ENCODE measurements at places on chromosomes 16 and 17. TPM values are rescaled to one million over a fixed set of nuclear protein-coding genes. Genes with fewer than 3 reads are reported as not detected.

Gene RCVRN
- total RNA-seq, result not detected

Gene OTOP3
- not detected for total RNA-seq

Gene CDH5
- total RNA-seq, result not detected

Gene HYDIN
- 0.18 TPM for total RNA-seq

Gene ACSM2A
- not detected for total RNA-seq

Gene VMO1
- not detected for total RNA-seq

Gene BORCS6
- 3.1 TPM for total RNA-seq

Gene KRTAP4-12
- not detected for total RNA-seq

Gene VPS9D1
- total RNA-seq, result 1.8 TPM

Gene HBA2
- not detected for total RNA-seq

Gene PARD6A
- total RNA-seq, result 0.28 TPM

Gene MT3
- total RNA-seq, result not detected

Gene NSRP1
- 3.4 TPM for total RNA-seq

Gene TM4SF5
- not detected for total RNA-seq

DNA sequence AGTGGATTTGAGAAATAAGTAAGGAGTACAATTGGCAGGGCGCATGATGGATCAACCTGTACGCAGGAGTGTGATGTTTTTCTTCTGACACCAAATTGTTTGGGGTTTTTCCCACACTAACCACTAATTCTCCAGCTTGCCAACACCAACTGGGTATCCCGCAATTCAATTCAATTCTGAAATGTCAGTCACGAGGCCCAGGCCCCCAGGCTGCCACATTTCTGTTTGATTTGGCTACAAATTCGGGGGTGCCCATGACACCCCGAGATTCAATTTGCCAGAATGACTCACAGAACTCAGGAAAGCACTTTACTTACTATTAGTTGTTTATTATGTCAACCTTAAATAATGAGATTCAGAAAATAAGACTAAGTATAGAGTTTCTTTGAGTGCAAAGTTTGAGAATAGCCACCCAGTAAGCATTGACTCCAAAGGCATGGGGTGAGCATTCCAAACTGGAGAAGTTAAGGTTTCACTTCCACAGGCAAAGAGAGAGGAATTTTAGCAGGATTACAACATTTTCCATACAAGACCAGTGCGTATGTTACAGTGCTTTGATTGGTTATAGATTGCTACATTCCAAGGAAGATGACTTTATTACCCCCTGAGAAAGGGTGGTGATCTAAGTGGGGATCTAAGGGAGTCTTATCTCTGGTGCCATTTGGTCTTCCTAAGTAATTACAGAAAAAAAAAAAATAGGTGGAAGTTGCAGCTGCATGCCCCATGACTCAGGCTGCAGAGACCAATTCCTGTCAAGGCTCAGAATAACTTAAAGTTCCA lies 11.5 kb downstream of the SLC46A1 start:
- peak; percentile 64 for DNase-seq

DNA sequence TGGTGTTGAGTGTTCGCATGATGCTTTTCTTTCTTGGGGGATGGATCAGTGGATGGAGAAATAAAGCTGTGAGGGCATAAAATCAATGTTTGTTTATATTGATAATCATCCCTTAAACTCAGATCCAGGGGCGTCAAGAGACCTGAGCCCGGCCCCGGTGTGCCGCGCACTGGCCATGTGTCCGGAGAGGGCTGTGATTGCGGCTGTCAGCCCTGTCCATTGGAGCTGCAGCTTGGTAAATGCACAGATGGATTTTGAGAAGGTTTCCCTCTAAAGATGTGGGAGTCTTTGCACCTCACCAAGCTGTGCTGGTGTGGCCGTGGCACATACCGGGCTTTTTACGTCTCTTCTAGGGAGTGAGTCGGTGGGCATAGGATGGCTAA lies 21.6 kb upstream of the ZNF750 start:
- DNase-seq, result no peak

- DNase-seq, result peak; percentile 58
These were observed 13.7 kb downstream of the BRIP1 start for GRCh38 chr17:61849674-61850073.

GRCh38 chr17:17538417-17539391 lies 42.5 kb upstream of the RASD1 start:
- DNase-seq, result peak; percentile 6

GRCh38 chr16:1010251-1010650 lies 28.7 kb downstream of the SOX8 start:
- DNase-seq, result no peak

GRCh38 chr17:40019140-40019991 lies 4.1 kb downstream of the CSF3 start:
- DNase-seq, result peak; percentile 86

DNA sequence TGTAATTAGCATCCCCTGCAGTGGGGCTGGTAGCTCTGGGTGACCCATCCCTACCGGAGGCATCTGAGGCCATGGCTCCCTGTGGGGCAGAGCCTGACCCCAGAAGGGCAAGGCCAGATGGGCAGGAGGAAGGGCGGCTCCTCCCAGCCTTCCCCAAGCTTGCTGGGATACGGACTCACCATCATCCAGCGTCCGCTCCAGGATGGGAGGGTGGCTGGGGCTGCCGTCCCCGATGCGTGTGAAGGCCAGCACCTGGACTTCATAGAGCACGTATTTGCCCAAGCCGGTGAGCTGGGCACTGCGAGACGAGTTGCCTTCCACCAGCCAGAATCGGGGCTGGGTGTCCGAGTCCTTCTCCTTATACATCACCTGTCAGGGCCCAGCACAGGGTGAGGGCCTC lies 81.6 kb upstream of the CDC42EP4 start:
- DNase-seq, result no peak

GRCh38 chr16:30005341-30006094 lies 5.3 kb downstream of the DOC2A start:
- DNase-seq, result peak; percentile 31

- DNase-seq, result peak; percentile 46
These were observed 22.7 kb downstream of the ZNF469 start for GRCh38 chr16:88405216-88406060.

DNA sequence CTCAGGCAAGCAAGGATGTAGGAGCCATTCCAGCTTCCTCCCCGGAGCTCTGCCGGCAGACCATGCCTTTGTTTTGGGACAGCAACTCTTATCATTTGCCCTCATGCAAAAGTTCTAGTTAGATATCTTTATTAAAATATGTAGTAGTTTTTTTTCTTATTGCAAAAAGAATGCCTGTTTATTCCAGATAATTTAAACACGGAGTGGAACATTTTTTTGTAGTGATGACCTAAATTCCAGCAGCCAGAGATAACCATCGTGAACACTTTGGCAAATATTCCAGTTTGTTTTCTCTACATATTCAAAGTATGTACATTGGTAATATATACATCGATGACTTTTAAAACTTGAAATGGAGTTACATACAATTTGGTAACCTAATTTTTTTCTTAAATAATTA lies 54.8 kb downstream of the CRISPLD2 start:
- peak; percentile 53 for DNase-seq

- DNase-seq, result no peak
These were observed 26.5 kb downstream of the BCAS3 start for GRCh38 chr17:60704170-60704569.

- no peak for DNase-seq
These were observed 8.4 kb upstream of the TAT start for GRCh38 chr16:71585318-71585703.

- peak; percentile 11 for DNase-seq
These were observed 16.1 kb upstream of the C17orf78 start for GRCh38 chr17:37359682-37360188.

DNA sequence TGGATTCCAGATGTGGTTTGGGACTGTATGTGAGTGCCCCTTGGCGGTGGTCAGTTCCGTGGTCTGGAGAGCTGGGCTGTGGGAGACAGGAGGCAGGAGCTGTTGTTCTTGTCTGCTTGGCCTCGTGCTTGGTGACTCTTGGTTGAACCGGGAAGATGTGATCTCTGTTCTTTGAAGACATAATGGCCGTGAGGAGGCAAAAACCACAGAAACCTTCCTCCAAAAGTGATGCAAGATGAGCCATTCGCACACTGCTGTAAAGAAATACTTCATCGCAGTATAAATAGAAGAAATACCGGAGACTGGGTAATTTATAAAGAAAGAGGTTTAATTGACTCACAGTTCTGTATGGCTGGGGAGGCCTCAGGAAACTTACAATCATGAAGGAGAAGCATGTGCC lies 128.8 kb downstream of the RAP1GAP2 start:
- peak; percentile 17 for DNase-seq

- DNase-seq, result no peak
These were observed 11.4 kb downstream of the UNC13D start for GRCh38 chr17:75832652-75833400.

GRCh38 chr17:1947743-1948516 lies 77.2 kb downstream of the RTN4RL1 start:
- DNase-seq, result no peak

DNA sequence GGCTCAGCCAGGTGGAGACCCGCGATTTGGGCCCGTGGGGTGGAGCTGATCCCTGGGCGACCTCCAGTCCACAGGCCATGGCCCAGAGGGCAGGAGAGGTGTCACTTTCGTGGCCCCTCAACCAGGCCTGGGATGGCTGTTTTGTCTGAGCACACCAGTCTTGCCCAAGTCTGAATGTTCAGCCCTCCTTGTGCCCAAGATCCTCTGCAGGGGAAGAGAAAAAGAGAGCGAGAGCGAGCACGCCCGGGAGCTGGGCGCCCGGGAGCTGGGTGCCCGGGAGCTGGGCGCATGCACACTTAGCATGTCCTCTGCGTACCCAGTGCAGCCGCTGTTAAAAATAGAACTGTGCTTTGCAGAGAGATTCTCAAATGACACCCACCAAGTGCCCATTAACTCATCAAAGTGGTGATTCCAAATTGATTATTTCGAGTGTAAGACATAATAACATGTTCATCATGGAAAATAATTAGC lies 403.3 kb upstream of the TNRC6C start:
- DNase-seq, result no peak

GRCh38 chr16:14423344-14423743 lies 206.7 kb downstream of the PARN start:
- DNase-seq, result no peak

DNA sequence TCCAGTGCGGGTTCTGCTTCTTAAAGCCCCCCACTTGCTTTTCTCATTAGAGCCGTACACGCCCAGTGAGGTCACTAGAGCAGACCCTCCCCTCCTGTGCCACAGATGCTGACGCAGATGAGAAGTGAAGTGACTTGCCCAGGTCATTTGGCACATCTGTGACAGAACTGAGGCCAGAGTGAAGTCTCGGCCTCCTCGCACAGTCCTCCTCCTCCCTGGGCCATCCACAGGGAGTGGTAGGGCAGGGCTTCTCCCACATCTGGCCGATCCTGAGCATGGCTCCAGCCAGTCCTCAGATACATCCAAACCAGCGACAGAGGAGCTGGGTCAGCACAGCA lies 15.3 kb upstream of the TBX2 start:
- DNase-seq, result no peak

GRCh38 chr16:86597126-86597879 lies 19.0 kb downstream of the FOXL1 start:
- no peak for DNase-seq

DNA sequence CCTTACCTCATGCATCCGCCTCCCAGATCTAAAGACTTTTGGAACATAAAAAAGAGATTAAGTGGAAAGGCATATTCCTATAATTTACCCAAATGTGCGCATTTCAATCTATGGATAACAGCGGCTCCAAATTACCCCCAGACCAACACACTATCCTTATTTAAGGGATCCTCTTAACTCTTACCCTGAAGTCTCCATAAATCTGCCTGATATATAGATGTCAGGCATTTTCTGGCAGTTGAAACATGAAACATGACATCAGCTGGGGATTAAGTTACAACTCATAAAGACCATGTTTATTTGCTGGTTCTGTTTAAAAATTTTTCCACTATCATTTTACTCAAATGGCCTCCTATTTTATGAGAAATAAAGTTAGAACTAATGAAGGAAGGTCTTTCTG lies 478.5 kb upstream of the SALL1 start:
- DNase-seq, result no peak

GRCh38 chr17:46082257-46082656 lies 83.2 kb downstream of the STH start:
- no peak for DNase-seq

DNA sequence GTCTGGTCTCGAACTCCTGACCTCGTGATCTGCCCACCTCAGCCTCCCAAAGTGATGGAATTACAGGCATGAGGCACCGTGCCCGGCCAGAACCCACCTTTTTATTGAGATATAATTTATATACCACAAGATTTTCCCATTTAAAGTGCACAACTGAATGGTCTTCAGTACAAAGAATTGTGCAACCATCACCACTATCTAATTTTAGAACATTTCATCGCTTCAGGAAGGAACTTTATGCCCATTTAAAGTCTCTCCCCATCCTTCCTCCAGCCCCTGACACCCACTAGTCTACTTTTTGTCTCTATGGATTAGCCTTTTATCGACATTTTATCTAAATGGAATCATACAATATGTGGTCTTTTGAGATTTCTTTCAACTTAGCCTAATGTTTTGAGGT lies 25.4 kb upstream of the HELZ start:
- no peak for DNase-seq

GRCh38 chr17:27623614-27624013 lies 7.4 kb upstream of the LGALS9 start:
- no peak for DNase-seq

GRCh38 chr17:82592289-82592766 lies 55.9 kb downstream of the WDR45B start:
- no peak for DNase-seq

DNA sequence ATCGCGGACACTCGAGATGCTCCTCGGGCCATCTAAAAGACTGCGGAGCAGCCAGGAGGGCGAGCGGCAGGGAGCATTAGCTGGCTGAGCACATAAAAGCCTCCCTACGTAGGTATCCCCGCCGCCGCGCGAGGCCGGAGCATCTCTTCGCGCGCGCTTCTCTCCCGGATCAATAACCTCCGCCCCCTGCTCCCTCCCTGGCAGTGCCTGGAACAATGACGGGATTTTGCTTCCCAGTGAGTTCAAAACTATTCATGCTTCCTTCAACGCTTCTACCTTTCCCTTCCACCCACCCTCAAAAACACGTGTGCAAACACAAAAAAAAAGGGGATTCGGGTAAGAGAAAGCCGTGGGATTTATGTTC lies 984 bp downstream of the CENPV start:
- peak; percentile 30 for DNase-seq

DNA sequence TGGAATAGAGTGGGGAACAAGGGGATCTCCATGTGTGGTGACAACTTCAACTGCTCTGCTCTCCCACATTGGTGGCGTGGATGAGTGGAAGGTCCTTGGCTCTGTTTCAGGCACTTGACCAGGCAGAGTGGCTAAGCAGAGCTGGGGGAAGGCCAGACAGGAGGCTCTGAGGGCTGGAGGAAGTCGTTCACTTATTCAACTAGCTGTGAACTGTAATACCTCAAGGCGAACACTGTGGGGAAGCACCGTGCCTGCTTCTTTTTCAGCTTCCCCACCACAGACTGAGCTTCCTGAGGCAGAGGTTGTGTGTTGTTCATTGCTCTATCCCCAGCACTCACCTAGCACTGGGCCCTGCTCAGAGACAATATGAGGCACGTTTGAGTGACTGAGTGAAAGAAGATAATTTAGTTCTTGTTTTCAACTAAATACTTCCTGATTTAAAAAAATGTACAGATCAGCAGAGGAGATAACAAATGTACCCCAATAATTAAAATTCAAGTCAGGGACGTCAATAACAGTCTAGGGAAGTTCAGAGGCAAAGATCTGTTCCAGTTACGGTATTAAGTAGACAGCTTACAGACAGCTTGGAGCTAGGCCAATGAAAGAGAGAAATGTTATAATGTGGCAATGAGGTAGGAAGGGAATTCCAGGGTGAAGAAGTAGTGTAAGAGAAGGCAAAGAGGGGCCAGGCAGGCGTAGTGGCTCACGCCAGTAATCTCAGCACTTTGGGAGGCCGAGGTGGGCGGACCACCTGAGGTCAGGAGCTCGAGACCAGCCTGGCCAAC lies 34.7 kb downstream of the MYO18A start:
- DNase-seq, result peak; percentile 84

GRCh38 chr16:31138621-31139578 lies 3.4 kb upstream of the PRSS8 start:
- DNase-seq, result peak; percentile 70
